ENCODE measurements at places on chromosomes 7 and 10. TPM values are rescaled to one million over a fixed set of nuclear protein-coding genes. Genes with fewer than 3 reads are reported as not detected.
A peak's percentile ranks its signal among the peaks of the same experiment; 100 is the strongest.

- H3K36me3 ChIP-seq, result no peaks in the 10 kb centered on the region
- no peaks in the 10 kb centered on the region for H3K4me1 ChIP-seq
- H3K27ac ChIP-seq, result no peak overlapping the region
- peaks cover 4% of the 10 kb centered on the region for H3K27me3 ChIP-seq
Measured at GRCh38 chr7:128227271-128227670, 13.8 kb upstream of the LEP start.

DNA sequence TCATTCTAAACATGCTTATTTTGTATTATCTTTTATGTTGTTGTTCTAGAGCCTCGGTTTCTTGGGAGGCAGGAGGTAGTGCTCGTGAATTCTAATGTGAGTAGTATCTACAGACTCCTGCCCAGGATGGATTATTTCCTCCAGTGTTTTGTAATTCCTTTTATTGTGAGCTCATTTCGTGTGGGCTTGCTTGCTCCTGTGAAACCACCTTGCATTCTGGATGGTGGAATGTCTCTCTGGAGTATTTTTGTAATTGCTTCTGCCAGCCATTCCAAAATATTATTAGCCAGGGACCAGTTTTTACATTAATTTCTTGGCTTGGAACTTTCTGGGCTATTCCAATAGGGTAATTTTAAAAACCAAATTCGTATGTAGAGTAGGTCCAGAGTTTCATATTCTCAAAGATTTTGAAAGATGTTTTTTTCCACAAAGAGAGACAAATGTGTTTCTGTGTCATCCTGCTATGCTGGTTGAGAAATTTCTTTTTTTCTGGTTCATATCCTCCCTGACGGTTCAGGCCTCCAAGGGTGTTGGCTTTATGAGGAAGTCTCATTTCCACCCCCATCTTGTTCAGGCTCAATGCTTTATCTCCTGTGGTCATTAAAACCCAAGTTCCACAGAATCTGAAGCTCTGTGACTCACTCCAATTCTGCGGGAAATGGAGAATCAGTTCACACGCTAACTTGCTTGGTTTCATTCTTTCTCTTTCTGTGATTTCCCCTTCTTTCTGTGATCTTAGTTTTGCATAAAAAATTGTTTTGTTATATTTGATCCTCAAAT, 41.7 kb upstream of the CALD1 start:
- no peaks in the 10 kb centered on the region for H3K27me3 ChIP-seq
- H3K4me3 ChIP-seq, result no peak overlapping the region
- no peaks in the 10 kb centered on the region for H3K4me1 ChIP-seq
- H3K36me3 ChIP-seq, result no peaks in the 10 kb centered on the region
- no peak for DNase-seq
- H3K27ac ChIP-seq, result no peak overlapping the region

GRCh38 chr7:104358446-104359132, 30.2 kb downstream of the LHFPL3 start:
- H3K36me3 ChIP-seq, result no peaks in the 10 kb centered on the region
- H3K27ac ChIP-seq, result no peak overlapping the region
- DNase-seq, result no peak
- no peaks in the 10 kb centered on the region for H3K27me3 ChIP-seq
- no peak overlapping the region for H3K4me3 ChIP-seq

GRCh38 chr10:127735723-127736221, 1.2 kb upstream of the FOXI2 start:
- H3K27ac ChIP-seq, result no peak overlapping the region
- DNase-seq, result no peak
- H3K27me3 ChIP-seq, result peaks cover 3% of the 10 kb centered on the region
- H3K4me1 ChIP-seq, result peaks cover 9% of the 10 kb centered on the region
- no peaks in the 10 kb centered on the region for H3K36me3 ChIP-seq
- no peak overlapping the region for H3K4me3 ChIP-seq

- no peak within 1 kb of the TSS for H3K27ac ChIP-seq
- H3K27me3 ChIP-seq, result no peaks in the 10 kb centered on the region
- peaks cover 15% of the 10 kb centered on the region for H3K4me1 ChIP-seq
- DNase-seq, result peak; percentile 75
- H3K4me3 ChIP-seq, result no peak within 1 kb of the TSS
Measured at GRCh38 chr10:97572214-97572989, at the start of gene ANKRD2. Gene ANKRD2, plus strand, starts transcription at chr10:97572779. Its CDS starts 10 bp downstream, at chr10:97572789.

GRCh38 chr7:92987095-92987494, 130.7 kb downstream of the SAMD9 start:
- no peaks in the 10 kb centered on the region for H3K36me3 ChIP-seq
- H3K4me1 ChIP-seq, result no peaks in the 10 kb centered on the region
- H3K4me3 ChIP-seq, result no peak overlapping the region
- H3K27me3 ChIP-seq, result peaks cover 4% of the 10 kb centered on the region

- DNase-seq, result no peak
- H3K27me3 ChIP-seq, result no peaks in the 10 kb centered on the region
- no peak overlapping the region for H3K27ac ChIP-seq
Measured at GRCh38 chr7:131357282-131357880, 29.7 kb downstream of the MKLN1 start.

DNA sequence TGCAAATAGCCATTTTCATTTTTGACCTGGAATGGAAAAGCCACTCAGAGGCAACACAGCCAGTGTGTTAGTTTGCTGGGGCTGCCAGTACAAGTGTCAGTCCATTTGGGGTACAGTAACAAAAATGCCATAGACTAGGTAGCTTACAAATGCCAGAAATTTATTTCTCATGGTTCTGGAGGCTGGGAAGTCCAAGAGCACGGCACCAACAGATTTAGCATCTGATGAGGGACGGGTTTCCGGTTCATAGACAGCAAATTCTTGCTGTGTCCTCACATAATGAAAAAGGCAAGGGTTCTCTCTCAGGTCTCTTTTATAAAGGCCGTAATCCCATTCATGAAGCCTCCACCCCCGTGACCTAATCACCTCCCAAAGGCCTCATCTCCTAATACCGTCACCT, 418.2 kb downstream of the TYW1 start:
- no peaks in the 10 kb centered on the region for H3K27me3 ChIP-seq
- DNase-seq, result no peak
- H3K27ac ChIP-seq, result no peak overlapping the region
- no peaks in the 10 kb centered on the region for H3K4me1 ChIP-seq
- H3K4me3 ChIP-seq, result no peak overlapping the region

PIP gene
- not detected for total RNA-seq

- DNase-seq, result no peak
- no peak overlapping the region for H3K27ac ChIP-seq
- no peaks in the 10 kb centered on the region for H3K27me3 ChIP-seq
- H3K36me3 ChIP-seq, result peaks cover 45% of the 10 kb centered on the region
Measured at GRCh38 chr7:140348161-140348849, 50.0 kb downstream of the SLC37A3 start.

DNA sequence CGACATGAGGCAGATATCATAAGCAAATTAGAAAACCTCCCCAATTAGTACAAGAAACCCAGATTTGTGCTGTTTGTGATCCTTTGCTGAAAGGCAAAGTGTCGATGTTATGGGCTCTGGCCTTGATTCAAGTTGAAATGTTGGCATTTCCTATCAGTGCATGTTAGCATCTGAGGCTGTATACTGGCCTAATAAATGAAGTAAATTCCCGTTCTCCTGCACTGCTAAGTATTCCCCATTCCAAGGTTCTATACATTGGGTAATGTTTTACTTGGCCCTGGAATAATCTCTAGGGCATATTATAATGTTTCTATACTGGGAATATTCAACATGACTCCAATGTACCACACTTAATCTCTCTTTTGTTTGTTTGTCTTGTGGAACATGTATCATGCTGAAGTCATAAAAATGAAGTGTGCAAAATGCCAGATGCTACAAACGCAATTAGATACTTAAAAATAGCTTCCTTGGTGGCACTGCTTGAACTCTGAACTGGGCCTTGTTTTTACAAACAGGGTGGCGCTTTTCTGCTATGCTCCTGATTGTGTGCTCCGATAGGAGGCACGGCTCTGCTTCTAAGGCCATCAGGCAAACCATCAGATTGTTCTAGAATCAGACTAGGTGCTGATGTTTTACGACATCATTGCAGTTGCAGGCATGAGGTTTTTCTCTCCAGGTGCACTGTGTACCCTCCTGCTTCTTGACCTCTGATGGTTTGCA, 156.7 kb upstream of the TCF7L2 start:
- H3K4me3 ChIP-seq, result no peak overlapping the region
- H3K27me3 ChIP-seq, result no peaks in the 10 kb centered on the region
- no peak overlapping the region for H3K27ac ChIP-seq
- no peaks in the 10 kb centered on the region for H3K36me3 ChIP-seq
- DNase-seq, result no peak
- H3K4me1 ChIP-seq, result no peaks in the 10 kb centered on the region

DNA sequence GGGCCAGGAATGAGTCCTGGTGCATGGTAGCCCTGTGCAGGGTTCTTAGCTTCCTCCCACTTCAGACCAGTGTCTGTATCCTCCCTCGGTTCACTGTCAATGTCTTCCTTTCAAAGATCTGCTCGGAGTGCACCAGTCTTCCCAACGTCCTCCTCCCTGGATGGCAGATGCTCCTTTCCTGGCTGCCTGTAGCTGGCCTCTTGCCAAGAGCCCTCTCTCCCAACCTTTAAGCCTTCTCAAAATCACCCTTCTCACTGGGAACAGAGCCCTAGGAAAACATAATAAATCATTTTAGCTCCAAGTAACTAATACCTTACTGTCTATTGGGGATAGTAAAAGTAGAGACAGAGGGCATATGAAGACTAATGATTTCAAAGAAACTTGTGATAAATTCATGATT, 490.6 kb downstream of the CCSER2 start:
- H3K27me3 ChIP-seq, result no peaks in the 10 kb centered on the region
- H3K36me3 ChIP-seq, result no peaks in the 10 kb centered on the region
- no peak overlapping the region for H3K27ac ChIP-seq
- DNase-seq, result no peak
- H3K4me3 ChIP-seq, result no peak overlapping the region
- no peaks in the 10 kb centered on the region for H3K4me1 ChIP-seq

MRPL43 gene
- total RNA-seq, result 30.5 TPM

SMKR1 gene
- total RNA-seq, result not detected

BLNK gene
- total RNA-seq, result 19.1 TPM

GRCh38 chr10:84213076-84213475, 12.3 kb downstream of the LRIT2 start:
- H3K36me3 ChIP-seq, result no peaks in the 10 kb centered on the region
- no peaks in the 10 kb centered on the region for H3K27me3 ChIP-seq
- H3K4me3 ChIP-seq, result no peak overlapping the region
- no peaks in the 10 kb centered on the region for H3K4me1 ChIP-seq

DNA sequence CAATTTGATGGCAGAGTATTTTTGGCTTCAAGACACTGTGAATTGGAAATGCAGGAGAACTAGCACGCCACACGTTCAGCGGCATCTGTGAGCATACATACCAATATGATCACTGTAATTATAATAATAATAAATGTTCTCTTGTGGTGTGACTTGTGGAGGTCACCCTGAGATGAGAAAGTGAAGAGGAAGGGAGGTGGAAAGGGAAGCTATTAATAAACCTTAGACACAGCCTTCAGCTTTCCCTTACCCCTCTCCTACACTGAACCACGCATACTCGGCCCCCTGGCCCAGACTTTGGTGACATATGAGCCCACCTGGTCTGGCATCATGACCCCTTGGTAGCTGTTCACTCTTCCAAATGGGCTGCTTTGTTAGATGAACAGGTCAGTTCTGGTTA, 139.1 kb downstream of the SORCS3 start:
- H3K4me1 ChIP-seq, result no peaks in the 10 kb centered on the region
- no peak overlapping the region for H3K4me3 ChIP-seq
- H3K27me3 ChIP-seq, result peaks cover 2% of the 10 kb centered on the region
- no peak overlapping the region for H3K27ac ChIP-seq
- H3K36me3 ChIP-seq, result no peaks in the 10 kb centered on the region
- no peak for DNase-seq

GRCh38 chr7:88305044-88305443, 1.6 kb downstream of the STEAP4 start:
- H3K4me3 ChIP-seq, result no peak overlapping the region
- no peaks in the 10 kb centered on the region for H3K36me3 ChIP-seq
- no peaks in the 10 kb centered on the region for H3K27me3 ChIP-seq
- H3K27ac ChIP-seq, result no peak overlapping the region

GRCh38 chr7:91759205-91759863, 121.2 kb downstream of the MTERF1 start:
- H3K4me3 ChIP-seq, result no peak overlapping the region
- DNase-seq, result peak; percentile 49
- no peaks in the 10 kb centered on the region for H3K4me1 ChIP-seq
- no peak overlapping the region for H3K27ac ChIP-seq
- no peaks in the 10 kb centered on the region for H3K27me3 ChIP-seq

DNA sequence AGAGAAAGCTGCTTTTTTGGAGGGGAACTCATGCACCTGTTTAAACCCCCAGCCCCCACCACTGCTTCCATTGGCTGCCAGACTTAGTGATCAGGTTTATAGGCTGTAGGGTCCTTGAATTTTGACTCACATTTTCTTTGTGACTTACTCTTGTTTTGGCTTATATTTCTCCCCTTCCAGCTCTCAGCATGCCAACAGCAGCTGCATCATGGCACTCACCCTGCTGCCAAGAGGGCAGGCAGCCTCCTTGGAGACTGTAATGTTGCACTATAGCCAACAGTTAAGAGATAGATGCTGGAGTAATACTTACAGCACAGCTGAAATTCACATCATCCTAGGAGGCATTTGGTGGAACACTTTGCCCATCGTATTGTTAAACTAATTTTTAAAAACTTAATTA, 98.0 kb upstream of the GLCCI1 start:
- H3K4me3 ChIP-seq, result no peak overlapping the region
- H3K4me1 ChIP-seq, result no peaks in the 10 kb centered on the region
- H3K27ac ChIP-seq, result no peak overlapping the region
- no peaks in the 10 kb centered on the region for H3K36me3 ChIP-seq
- DNase-seq, result no peak

- H3K36me3 ChIP-seq, result no peaks in the 10 kb centered on the region
- no peak for DNase-seq
- H3K27me3 ChIP-seq, result no peaks in the 10 kb centered on the region
- no peak overlapping the region for H3K4me3 ChIP-seq
- no peak overlapping the region for H3K27ac ChIP-seq
Measured at GRCh38 chr10:60304829-60305379, 84.8 kb downstream of the ANK3 start.

- H3K27ac ChIP-seq, result peak overlapping the region; percentile 54
- no peak overlapping the region for H3K4me3 ChIP-seq
- no peaks in the 10 kb centered on the region for H3K36me3 ChIP-seq
- peaks cover 4% of the 10 kb centered on the region for H3K27me3 ChIP-seq
Measured at GRCh38 chr7:3042861-3043489, 692 bp downstream of the CARD11 start.

GRCh38 chr10:69861251-69862240, 59.8 kb downstream of the COL13A1 start:
- no peak overlapping the region for H3K27ac ChIP-seq
- no peaks in the 10 kb centered on the region for H3K36me3 ChIP-seq
- no peak for DNase-seq
- H3K4me3 ChIP-seq, result no peak overlapping the region
- H3K27me3 ChIP-seq, result no peaks in the 10 kb centered on the region
- no peaks in the 10 kb centered on the region for H3K4me1 ChIP-seq

GRCh38 chr7:83524277-83525075, 124.5 kb downstream of the SEMA3E start:
- no peaks in the 10 kb centered on the region for H3K27me3 ChIP-seq
- no peak overlapping the region for H3K27ac ChIP-seq
- no peaks in the 10 kb centered on the region for H3K4me1 ChIP-seq
- no peaks in the 10 kb centered on the region for H3K36me3 ChIP-seq
- H3K4me3 ChIP-seq, result no peak overlapping the region

GRCh38 chr10:24947304-24948097, 4.9 kb downstream of the PRTFDC1 start:
- H3K4me3 ChIP-seq, result no peak overlapping the region
- no peak overlapping the region for H3K27ac ChIP-seq
- no peak for DNase-seq
- H3K27me3 ChIP-seq, result no peaks in the 10 kb centered on the region
- H3K36me3 ChIP-seq, result no peaks in the 10 kb centered on the region

FAM25C gene
- total RNA-seq, result not detected

- no peak for DNase-seq
- no peaks in the 10 kb centered on the region for H3K4me1 ChIP-seq
- H3K36me3 ChIP-seq, result no peaks in the 10 kb centered on the region
- no peak overlapping the region for H3K4me3 ChIP-seq
- no peaks in the 10 kb centered on the region for H3K27me3 ChIP-seq
- H3K27ac ChIP-seq, result no peak overlapping the region
Measured at GRCh38 chr7:142771353-142771723, 568 bp downstream of the PRSS2 start.

Measured in liver (tissue), 10 donors.